Fibroblast of skin of abdomen (primary cell): ENCODE measurements at places on chromosomes 4 and X.

DNA sequence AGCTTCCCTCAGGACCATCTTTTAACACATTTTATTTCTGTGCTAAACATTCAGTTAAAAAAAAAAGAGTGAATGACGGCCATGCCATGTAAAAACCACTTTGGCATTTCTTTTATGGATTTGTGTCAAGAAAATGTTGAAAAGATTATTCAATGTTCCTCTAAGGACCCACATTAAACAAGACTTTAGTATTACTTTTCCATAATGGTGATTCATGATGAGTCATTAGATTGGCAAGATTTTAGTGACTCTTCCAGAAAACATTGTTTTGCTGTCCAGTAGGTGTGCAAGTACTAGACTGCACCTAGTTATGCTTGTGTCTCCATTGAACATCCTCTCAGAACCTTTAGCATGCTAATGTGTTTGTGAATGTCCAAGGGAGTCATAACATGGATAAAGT is 748.6 kb downstream of the STPG2 start:
- DNase-seq = no peak

DNA sequence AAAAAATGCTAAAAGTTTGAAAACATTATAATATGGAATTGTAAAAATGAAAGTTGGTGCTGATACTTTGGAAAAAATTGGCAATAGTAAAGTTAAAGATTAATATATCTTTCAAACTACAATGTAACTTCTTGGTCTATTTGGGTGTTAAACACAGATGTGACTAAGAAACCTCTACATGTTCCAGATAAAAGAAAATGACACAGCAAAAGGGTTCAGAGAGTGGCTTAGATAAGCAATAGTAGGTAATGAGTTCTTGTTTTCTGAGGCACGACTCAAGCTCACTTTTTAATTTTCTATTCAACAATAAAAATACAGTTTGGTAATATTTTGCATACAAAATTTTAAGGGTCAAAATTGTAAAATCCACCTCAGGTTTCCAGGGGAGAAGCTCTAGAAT is 292.7 kb downstream of the GALNTL6 start:
- no peak for DNase-seq

DNA sequence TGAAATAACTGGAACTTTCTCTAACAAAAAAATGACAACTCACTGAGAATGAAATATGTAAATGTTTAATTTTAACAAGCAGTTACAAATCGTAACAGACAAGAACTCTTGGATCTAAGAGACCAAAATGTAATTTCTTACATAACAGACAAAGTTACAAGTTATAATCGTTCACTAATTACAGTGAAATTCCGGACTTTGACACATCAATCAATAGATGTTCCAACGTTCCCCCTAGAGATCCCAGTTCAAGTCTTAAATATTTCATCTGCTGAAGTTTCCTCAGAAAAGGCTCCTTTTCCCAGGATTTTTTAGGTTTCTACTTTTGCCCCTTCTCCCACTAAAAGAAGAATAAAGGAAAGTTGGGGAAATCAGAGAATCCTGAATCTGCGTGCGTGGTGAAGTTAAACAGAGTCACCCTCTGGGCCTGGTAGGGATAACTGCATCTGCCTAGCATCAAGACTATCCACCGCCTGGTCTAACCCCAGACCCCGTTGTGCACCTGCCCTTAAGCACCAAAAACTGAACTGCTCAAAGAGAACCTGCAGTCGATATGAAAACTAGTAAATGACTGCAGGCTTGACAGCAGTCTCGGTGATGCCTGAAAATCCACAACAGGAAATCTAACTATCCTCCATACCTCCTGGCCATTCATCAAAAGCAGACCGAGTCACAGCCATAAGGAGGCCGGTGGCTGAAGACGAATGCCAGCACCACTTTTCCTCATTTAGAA is 2.3 kb downstream of the IRF2 start:
- DNase-seq = peak; percentile 24

DNA sequence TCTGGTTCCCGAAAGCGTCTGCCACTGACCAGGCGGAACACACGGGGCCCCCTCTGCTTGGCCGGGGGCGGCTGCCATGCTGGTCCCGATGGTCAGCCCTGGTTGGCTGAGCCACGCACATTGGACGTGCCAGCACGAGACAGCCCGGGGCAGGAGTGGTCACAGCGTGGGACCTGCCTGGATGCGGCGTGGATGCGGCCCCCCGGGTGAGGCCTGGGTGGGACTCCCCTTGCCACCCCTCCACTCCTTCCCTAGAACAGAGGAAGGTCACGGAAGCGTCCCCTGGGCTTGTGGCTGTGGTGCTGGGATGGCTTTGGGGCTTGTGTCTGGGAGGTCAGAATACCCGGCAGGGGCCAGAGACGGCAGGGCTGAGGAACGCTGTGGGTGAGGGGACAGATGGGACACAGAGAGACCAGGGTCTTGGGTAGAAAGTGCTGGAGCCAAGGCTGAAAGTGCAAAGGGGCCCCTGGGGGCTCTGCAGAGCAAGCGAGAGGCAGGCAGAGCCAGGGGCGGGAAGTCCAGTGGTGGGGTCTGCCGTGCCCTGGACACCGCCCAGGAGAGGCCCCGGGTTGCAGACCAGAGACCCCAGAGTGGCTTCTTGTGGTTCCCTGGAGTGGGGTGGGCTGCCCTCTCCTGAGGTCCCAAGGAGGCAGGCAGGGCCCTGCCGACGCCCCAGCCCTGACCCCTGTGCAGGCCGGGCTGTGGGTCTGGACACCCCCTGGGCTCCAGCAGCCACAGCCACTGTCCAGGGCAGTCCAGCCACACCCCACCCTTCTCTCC is 8.6 kb upstream of the CPLX1 start:
- no peak for DNase-seq

- peak; percentile 37 for DNase-seq
Measured at GRCh38 chr4:175273995-175274753, 356.0 kb downstream of the ADAM29 start.

DNA sequence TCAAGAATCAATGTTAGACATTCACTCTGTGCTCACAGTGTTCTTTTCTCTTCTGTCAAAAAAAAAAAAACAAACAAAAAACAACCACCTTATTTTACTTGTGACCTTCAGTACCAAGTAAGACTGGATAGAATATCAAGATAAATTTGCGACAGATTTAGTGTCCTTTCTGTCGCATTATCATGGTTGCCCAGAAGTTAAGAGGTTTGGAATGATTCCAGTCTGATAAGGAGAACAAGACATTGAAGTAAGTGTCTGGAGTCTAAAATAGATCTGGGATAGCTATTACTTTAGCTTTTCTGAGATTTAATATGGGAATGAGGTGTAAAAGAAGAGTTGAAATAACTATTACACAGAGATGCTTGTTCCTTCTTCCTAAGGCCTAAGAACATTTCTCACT is 31.7 kb downstream of the SNCA start:
- no peak for DNase-seq

DNA sequence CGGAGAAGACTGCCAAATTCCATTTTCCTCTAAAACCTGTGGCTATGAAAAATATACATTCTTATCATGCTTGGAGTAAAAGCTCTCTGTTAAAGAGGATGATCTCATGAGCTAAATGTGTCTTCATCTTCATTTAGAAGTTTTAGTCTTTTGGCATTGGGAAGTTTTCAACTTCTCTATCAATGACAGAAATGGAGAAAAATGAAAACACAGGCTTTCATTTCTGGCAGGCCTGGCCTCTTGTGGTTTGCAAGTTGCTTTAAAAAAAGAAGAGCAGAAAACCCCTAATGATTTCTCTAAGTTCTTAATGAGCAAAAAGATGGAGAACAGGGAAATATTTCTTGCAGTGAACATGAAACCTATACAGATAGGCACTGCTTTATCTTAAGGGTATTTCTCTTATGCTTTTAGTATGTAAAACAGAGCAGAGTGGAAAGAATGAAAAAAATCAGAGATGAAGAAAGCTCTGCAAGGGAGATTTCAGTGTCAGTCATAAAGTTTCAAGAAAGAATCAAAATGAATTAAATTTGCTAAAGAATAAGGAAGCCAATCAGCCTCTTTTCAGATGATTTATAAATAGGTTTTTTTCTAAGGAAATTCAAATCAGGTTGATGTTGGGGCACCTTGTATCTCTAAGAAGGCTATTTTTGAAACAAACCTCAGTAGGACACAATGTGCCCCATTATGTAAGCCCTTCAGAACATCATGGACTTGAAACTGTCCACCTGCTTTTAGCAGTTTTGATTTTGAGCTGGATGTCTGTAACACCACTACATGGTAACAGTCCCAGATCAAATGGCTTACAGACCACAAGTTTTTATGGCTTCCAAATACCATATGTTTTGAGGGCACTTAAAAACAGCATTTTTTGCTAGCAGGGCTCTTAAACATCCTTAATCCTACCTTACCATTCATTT is 225.0 kb downstream of the GRIA3 start:
- DNase-seq = peak; percentile 84

- no peak for DNase-seq
Measured at GRCh38 chr4:4422856-4423499, 36.1 kb downstream of the NSG1 start.

DNA sequence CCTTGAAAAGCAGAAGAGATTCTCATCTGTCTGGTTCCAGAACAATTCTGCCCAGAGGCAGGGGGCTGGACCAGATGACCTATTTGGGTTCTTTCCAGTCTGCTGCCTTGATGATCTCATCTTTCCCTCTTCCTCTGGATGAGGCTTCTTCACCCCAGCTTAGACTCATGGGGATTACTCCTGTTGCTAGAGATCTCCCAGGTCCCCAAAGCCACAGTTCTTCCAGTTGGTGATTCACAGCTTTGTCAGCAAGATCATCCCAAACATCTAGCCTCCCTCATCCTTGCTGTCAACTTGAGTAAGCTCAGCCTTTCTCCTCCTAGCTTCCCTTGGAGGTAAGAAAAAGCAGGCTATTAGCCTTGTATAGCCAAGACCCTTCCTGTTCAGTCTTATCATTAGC is 64.2 kb upstream of the PJA1 start:
- peak; percentile 85 for DNase-seq

GRCh38 chrX:138771047-138771446 is 59.5 kb upstream of the FGF13 start:
- peak; percentile 18 for DNase-seq

DNA sequence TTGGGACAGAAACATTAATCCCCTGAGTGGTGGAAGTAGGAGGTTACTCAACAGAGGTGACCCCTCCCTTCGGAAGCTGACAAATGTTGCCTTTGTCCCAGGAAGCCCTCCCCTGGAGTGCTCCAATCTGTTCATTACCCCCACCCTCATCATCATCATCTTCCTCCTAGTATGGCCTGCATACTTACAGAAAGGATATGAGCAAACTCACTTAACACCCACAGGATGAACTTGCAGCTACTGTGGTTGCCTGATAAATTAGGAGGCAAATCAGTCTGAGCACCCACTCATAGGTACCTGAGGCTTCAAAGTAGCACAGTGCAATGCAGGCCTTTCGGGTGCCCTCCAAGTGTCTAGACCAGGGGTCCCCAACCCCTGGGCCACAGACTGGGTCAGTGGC is 236.7 kb upstream of the GATB start:
- DNase-seq = no peak

- DNase-seq = no peak
Measured at GRCh38 chrX:44232081-44232480, 111.4 kb downstream of the EFHC2 start.

DNA sequence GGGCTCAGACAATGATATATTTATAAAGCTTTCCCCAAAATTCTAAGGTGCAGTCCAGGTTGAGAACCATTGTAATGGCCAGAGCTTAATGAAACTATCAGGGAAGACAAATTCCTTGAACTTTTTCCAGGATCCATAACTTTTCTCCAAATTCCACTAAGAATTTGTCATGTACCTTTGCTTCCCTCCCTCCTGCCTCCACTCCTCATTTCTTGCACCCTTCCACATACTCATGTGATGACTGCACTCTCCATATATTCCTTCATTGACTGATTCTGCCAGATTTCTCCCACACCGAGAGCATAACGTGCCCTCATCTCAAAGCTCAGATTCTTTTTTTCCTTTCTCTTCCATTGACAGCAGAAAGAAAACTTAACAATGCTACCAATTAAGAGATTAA is 20.9 kb upstream of the AMELX start:
- peak; percentile 42 for DNase-seq

- no peak for DNase-seq
Measured at GRCh38 chr4:150533673-150534072, 48.3 kb upstream of the MAB21L2 start.

GRCh38 chrX:149962859-149963757 is 24.8 kb upstream of the EOLA2 start:
- peak; percentile 70 for DNase-seq

DNA sequence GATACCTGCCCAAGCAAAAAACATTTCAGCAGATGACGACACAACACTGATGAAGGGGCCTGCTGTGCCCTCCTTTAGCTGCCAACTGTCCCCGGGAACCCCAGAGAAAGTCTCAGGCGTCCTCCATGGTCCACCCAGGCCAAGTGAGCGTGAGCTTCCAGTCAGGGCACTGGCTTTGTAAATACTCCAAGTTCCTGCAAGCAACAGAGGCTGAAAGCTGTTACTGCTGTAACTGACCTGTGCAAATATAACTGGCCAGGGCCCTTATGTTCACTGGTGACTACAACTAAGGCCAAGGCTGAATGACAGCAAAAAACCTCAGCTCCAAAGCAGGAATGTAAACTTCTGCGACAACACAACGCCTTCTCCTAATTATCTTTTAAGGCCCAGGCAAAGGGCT is 8.2 kb downstream of the WDR1 start:
- DNase-seq = no peak

GRCh38 chr4:184573701-184574100 is 75.5 kb downstream of the CASP3 start:
- DNase-seq = no peak

GRCh38 chr4:4821577-4821976 is 37.9 kb upstream of the MSX1 start:
- no peak for DNase-seq

DNA sequence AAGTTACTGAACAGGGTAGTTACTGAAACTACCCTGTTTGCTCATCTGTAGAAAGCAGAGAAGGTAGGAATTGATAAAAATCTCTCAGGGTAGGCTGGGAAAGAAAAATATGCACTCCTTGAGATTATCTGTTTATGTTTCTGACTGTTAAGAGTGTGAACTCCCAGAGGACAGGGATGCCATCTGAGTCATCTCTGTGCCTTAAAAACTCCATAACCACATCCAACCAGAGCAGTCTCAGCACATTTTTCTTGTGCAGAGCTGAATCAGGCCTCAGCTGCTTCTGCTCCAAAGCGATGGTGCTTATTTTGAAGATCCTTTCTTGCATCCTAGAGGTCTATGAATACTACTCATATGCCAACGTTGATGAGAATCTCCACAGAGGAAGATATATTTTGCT is 9.9 kb downstream of the CENPVL3 start:
- DNase-seq = peak; percentile 4

- DNase-seq = no peak
Measured at GRCh38 chrX:105063743-105064142, 156.8 kb downstream of the TEX13A start.

GRCh38 chr4:46442963-46443362 is 53.0 kb upstream of the GABRA2 start:
- DNase-seq = no peak

- DNase-seq = peak; percentile 84
Measured at GRCh38 chr4:99205153-99205979, 13.7 kb downstream of the ADH6 start.

GRCh38 chr4:99341426-99341825 is 11.1 kb downstream of the ADH1C start:
- DNase-seq = no peak

- no peak for DNase-seq
Measured at GRCh38 chrX:124476562-124476961, 130.2 kb downstream of the SH2D1A start.
